ENCODE measurements at places on chromosomes 11 and 22. TPM values are rescaled to one million over a fixed set of nuclear protein-coding genes. Genes with fewer than 3 reads are reported as not detected.

Gene HEPN1
- total RNA-seq = not detected

Gene KLHL35
- 0.70 TPM for total RNA-seq

Gene MRGPRE
- total RNA-seq = not detected

Gene LIF
- total RNA-seq = 84.0 TPM

Gene TRIM49
- not detected for total RNA-seq

Gene SLC22A6
- not detected for total RNA-seq

Gene PGA5
- total RNA-seq = not detected
